Inflammatory macrophage (primary cell): ENCODE measurements at places on chromosomes 1 and 21.
A peak's percentile ranks its signal among the peaks of the same experiment; 100 is the strongest.

- DNase-seq: no peak
These were observed 65.1 kb upstream of the RAB4A start for GRCh38 chr1:229205854-229206253.

DNA sequence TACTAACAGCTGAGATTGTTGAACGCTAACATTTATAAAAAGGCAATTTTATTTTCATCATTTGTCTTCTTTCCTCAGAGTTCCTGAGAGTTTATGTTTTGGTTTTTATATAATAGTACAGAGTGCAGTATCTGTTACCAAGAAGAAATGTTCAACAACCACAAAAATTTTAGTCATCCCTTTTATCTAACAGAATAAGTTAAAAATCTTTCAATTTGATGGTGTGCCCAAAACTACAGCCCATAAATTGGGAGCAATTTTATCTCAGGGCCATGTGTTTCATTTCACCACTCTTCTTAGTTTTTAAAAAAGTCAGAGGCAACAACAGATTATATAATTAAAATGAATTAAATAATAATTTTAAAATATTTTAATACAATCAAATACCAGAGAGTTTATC, 37.1 kb downstream of the NEXN start:
- no peak for DNase-seq

GRCh38 chr21:45259206-45259840, 28.4 kb downstream of the POFUT2 start:
- DNase-seq: no peak

- peak; percentile 38 for DNase-seq
These were observed 560.1 kb downstream of the OMA1 start for GRCh38 chr1:57986432-57986831.

GRCh38 chr1:26844424-26845196, 18.1 kb downstream of the ZDHHC18 start:
- no peak for DNase-seq

DNA sequence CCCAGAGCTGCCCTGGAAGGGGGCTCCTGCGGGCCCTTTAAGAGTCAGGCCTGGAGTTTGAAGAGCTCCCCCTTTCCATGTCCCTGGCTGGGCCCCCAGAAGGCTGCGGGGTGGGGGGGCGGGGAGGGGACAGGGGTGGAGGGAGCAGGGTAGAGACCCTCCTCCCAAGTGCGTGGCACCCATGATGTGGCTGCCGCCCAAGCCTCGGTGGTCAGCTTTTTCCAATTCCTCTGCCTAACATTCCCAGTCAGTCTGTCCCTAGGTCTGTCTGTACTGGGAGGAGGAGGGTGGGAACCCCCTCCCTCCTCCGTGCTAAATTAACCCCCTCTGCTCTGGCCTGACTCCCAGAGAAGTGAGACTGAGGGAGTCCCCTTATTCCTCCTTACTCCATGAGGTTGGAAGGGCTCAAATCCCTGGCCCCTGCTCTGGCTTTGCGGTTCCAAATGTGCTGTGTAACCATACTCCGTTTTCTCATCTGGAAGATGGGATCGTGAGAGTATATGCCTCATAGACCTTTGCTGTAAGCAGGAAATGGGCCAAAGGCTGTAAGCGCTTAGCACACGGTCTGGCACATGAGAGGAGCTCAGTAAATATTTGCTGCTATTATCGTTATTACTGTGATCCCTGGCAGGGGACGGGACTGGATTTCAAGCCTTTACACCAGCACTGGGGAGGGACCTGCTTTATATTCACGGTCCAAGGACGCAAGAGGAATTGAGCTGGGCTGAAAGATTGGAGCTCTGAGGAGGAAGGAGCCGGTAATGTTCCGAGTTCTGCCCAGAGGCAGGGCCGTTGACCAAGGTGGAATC, 658 bp upstream of the COL16A1 start:
- no peak for DNase-seq

- DNase-seq: no peak
These were observed 215.0 kb downstream of the KCNT2 start for GRCh38 chr1:196393282-196393681.

GRCh38 chr21:28822486-28823335, 170.0 kb downstream of the LTN1 start:
- DNase-seq: no peak

GRCh38 chr1:192793983-192794767, 14.7 kb upstream of the RGS2 start:
- no peak for DNase-seq

DNA sequence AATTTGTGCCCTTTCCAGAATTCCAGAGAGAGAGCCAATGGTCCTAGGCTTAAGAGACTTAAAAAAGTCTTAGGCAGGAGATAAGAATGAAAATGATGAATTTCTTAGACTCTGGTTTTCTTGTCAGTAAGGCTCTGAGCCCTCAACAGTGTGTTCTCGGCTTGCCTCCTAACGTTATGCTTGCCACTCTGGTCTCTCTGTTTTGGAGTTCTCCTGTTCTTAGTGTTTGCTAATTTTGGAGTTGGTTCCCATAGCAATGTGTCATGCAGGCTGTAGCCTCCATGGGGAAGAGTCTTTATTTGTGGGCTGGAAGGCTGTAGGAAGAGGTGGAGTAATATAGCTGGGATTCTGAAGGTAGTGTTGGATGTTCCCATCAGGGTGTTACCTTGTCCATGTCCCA, 19.9 kb downstream of the TBX19 start:
- DNase-seq: no peak

GRCh38 chr1:17588048-17588871, 48.8 kb downstream of the ARHGEF10L start:
- no peak for DNase-seq

GRCh38 chr21:46056450-46056903, 41.4 kb upstream of the COL6A2 start:
- DNase-seq: no peak

- no peak for DNase-seq
These were observed 130.3 kb downstream of the ROR1 start for GRCh38 chr1:63903947-63904610.

DNA sequence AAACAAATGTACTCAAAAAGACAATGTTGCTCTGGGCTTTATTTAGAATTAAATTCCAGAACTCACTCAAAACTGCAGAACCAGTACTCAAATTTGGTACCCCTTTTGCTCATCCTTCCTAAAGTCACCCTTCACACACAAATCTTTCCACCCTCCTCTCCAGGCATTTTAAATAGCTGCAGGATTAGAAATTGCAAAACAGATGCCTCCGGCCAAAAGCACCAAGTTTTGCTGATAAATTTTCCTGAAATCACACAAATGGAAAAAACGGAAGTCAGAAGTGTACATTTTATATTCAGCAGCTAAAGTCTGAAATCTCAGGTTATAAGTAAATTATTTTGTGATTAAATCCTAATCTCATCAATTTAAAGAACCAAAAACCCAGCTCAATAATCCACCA, 147.0 kb downstream of the NRIP1 start:
- DNase-seq: no peak

GRCh38 chr1:185483664-185484450, 166.8 kb upstream of the IVNS1ABP start:
- peak; percentile 92 for DNase-seq

DNA sequence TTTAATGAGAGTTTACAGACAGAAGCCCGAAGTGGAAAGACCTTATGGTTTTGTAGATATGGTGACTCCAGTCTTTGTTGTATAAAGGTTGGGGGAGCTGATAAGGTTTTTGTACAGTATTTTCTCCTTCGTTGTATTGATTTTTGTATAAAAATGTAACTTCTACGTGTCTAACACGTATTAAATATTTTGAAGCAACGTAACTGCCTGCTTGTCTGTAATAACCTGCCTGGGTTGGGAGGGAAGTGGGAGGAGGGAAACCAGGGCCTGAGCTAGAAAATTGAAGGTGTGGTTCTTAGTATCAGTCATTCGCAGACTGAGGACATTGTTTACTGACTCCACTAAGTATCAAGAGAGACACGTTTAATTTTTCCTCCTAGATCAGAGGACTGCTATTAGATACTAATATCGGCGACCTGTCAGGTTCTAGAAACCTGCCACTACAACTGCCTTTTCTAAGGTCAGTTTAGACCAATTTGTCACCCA, 2.2 kb downstream of the IER5 start:
- no peak for DNase-seq

- DNase-seq: no peak
These were observed 15.4 kb upstream of the NASP start for GRCh38 chr1:45568421-45568820.

GRCh38 chr1:84971957-84972356, 25.0 kb downstream of the MCOLN2 start:
- DNase-seq: no peak

- no peak for DNase-seq
These were observed 17.3 kb downstream of the GBP1 start for GRCh38 chr1:89047734-89048133.

GRCh38 chr1:201212056-201212455, 21.4 kb downstream of the IGFN1 start:
- no peak for DNase-seq

- peak; percentile 74 for DNase-seq
These were observed 4.4 kb downstream of the AK2 start for GRCh38 chr1:33032126-33032869.

GRCh38 chr21:42305707-42306147, 9.5 kb downstream of the TFF3 start:
- no peak for DNase-seq

GRCh38 chr1:62194651-62195544, at the start of gene L1TD1:
L1TD1 (plus strand) TSS chr1:62194849; CDS start chr1:62206629, 11,780 bp downstream.
- DNase-seq: no peak

DNA sequence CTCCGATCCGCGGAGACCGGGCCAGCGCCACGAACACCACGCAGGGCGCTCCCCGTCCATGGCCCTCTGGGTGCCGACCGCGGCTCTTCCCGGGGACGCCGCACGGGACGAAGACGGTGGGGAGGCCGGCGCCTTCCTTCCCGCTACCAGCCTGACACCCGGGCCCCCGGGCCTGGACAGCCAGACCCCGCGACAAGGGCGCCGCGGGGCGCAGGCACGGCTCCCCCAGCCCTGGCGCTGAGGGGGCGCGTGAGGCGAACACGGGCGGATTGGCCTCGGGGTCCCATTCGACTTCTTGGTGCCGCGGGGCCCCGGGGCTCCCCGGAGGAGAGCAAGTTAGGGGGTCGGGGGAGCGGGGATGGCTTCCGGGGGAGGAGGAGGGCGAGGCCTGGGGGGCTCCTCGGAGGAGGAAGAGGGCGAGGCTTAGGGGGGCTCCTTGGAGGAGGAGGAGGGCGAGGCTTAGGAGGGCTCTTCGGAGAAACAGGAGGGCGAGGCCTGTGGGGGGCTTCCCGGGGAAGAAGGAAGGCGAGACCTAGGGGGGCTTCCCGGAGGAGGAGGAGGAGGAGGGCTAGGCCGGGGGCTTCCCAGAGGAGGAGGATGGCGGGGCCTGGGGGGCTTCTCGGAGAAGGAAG, 537 bp upstream of the KLHL17 start:
- DNase-seq: no peak

- no peak for DNase-seq
These were observed 34.3 kb downstream of the FAM78B start for GRCh38 chr1:166132496-166132895.

GRCh38 chr1:23593556-23594148, 34.4 kb upstream of the ID3 start:
- no peak for DNase-seq

DNA sequence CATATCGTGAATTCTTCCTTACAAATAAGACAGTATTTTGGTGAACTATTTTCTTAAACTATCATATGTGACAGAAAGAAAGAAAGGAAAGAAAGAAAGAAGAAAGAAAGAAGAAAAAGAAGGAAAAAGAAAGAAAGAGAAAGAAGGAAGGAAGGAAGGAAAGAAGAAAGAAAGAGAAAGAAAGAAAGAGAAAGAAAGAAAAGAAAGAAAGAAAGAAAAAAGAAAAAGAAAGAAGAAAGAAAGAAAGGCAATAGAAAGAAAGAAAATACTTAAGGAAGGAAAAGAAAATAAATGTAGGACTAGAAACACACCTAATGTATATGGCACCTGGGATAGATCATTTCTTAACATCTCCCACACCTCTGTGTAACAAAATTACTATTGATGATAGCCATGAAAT, 120.4 kb downstream of the PLA2G4A start:
- DNase-seq: no peak

GRCh38 chr1:186799689-186800054, 29.1 kb upstream of the PLA2G4A start:
- no peak for DNase-seq
